ENCODE measurements at places on chromosomes 4 and X.

GRCh38 chr4:76311896-76312331 is 5.4 kb downstream of the STBD1 start:
- DNase-seq = no peak

DNA sequence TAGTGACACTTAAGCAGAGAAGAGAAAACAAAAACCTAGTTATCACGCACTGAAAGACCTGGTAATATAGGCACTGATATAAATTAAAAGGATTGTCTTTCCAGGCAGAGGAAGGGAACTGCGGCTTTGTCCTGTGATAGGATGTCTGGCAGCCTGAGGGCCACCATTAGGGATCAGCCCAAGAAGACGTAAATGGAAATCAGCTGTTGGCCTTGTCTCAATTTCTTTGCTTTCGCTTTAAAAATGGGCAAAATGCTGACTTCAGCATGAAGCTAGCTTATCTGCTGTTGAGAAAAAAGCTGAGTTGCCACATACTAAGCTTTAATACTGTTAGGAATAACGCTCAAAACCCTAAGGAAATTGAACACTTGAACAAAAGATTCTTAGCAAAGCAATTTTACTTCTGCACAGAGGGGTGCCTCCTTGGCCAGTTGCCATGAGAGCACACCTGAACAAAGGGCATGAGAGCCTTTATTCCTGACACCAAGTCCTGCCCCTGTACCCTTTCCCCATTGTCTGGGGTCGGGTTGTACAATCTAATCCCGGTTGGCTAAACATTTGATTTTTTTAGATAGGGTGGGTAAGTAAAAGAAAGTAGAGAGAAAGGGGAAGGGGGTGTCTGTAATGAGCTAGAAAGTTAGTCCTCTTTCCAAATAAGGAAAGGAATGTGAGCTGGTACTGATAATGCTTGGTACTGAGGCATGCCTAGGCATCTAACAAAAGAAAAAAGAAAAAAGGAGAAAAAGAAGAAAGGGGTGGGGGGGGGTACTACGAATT is 85.1 kb upstream of the UCP1 start:
- no peak for DNase-seq

DNA sequence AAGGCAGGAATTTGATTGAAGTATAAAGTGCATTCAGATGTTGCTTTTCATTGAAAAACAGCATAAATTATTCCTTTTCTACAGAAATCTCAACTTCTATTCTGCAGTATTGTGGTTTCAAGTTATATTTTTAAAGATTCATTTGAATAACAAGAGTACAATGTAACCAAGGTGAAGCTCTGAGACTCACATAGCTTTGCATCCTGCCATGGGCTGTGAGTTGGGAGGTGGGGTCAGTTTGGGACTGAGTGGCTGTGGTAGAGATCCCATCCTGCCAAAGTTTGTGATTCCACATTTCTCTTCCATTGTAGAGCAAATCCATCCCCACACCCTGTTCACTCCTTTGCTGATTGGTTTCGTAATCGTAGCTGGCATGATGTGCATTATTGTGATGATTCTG is 69.2 kb downstream of the KIT start:
- DNase-seq = no peak

GRCh38 chr4:187109636-187110035 is 386.0 kb upstream of the FAT1 start:
- no peak for DNase-seq

GRCh38 chr4:970046-970745 is 3.2 kb downstream of the DGKQ start:
- no peak for DNase-seq

- no peak for DNase-seq
These were observed 239.9 kb downstream of the GASK1B start for GRCh38 chr4:157932936-157933335.

DNA sequence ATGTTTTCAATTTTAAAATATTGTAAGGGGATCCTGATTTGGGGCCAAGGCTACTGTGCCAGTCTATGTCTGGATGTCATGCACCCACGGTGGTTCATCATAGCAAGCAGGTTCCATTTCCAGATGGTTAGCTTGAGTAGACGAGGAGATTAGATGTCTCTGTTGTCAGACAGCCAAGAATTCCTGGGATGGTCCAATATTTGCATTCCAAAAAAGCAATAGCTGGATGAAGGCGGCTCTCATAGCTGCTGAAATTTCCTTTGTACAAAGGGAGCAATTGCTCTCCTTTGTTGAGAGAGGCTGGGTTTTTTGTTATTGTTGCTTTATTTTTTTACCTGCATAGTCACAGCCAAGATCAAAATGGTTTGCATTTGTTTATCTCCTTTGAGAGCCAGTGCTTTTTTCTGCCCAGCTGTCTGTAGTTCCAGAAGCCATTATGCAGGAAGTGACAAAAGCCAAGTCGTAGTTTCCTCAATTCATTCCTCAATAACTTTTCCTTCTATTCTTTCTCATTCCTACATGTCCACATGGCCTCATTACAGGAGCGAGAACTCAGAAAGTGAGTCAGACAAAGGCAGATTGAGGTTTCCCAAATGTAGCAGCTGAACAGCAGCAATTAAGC is 107.9 kb downstream of the MMRN1 start:
- DNase-seq = no peak

GRCh38 chrX:124680287-124680686 is 333.9 kb downstream of the SH2D1A start:
- DNase-seq = no peak

- no peak for DNase-seq
These were observed 121.2 kb downstream of the GPC3 start for GRCh38 chrX:133864236-133864635.

DNA sequence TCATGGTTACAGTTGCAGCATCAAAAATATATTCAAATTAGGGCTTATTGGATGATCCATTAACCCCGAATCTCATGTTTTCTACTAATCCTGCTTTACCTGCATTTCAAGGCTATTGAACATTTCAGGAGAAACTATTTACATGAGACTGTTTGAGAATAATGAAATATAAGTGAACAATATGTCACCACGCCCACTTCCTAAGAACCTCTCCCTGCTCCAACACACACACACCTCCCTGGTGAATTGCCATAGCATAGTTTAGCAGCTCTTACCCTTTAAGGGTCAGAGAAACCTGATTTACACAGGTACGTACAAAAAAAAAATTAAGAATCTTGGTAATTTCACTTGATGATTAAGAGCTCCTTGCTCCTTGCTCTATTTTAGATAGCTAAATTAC is 113.4 kb downstream of the ANXA5 start:
- DNase-seq = no peak

Measured in BE2C (cell line).